ENCODE measurements at places on chromosomes 6 and 20. TPM values are rescaled to one million over a fixed set of nuclear protein-coding genes. Genes with fewer than 3 reads are reported as not detected.

DNA sequence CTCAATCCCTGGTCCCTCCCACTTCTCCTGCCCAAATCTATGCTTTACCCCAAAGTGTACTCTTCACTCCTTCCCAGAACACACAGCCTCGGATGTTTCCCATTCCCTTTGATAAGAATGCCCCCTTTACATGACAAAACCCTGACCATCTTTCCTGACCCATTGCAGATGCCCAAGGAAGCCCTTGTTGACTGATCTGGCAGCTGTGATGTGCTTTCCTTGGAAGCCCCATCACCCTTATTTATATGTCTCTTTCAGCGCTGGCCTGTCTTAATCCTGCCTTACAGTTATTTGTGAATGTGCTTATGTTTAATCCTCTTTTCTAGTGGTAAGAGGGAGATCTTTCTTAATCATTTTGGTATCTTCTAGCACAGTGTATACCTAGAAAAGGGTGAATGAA lies 523.1 kb downstream of the CD83 start:
- no peak for DNase-seq
- no peak overlapping the region for H3K27ac ChIP-seq
- H3K27me3 ChIP-seq: no peaks in the 10 kb centered on the region
- H3K4me3 ChIP-seq: no peak overlapping the region
- peaks cover 38% of the 10 kb centered on the region for H3K4me1 ChIP-seq

Gene POU5F1
- 1.3 TPM for polyA plus RNA-seq

Gene DLK2
- polyA plus RNA-seq: 4.6 TPM

GRCh38 chr20:50284811-50285375 lies 94.3 kb downstream of the CEBPB start:
- H3K27me3 ChIP-seq: no peaks in the 10 kb centered on the region
- no peak for DNase-seq
- peaks cover 5% of the 10 kb centered on the region for H3K4me1 ChIP-seq
- no peak overlapping the region for H3K4me3 ChIP-seq
- no peak overlapping the region for H3K27ac ChIP-seq
- H3K36me3 ChIP-seq: no peaks in the 10 kb centered on the region

GRCh38 chr6:119207971-119208725 lies 129.7 kb upstream of the FAM184A start:
- H3K4me1 ChIP-seq: peaks cover 14% of the 10 kb centered on the region
- H3K27ac ChIP-seq: no peak overlapping the region
- no peaks in the 10 kb centered on the region for H3K36me3 ChIP-seq
- H3K4me3 ChIP-seq: no peak overlapping the region

Gene AGER
- polyA plus RNA-seq: 4.8 TPM

Gene NMBR
- not detected for polyA plus RNA-seq

DNA sequence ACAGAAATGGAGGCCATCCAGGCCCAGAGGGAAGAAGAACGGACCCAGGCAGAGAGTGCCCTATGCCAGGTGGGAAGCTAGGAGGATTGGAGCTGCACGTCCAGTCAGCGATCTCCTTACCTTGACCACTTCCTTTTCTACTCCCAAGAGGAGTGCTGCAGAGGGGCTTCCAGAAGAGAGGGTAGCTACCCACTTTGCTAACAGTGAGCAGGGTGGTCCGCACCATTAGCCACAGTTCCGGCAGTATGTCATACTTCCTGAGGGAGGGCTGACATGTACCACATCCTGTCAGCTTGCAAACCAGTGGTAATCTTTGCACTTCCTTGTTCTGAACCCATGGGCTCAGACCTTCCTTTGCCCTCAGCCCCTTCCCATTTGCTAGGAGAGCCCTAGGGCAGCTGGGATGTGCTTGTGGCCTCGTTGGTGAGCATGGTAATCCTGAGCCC lies 35.4 kb downstream of the CEP250 start:
- H3K4me1 ChIP-seq: no peaks in the 10 kb centered on the region
- no peak for DNase-seq
- peaks cover 55% of the 10 kb centered on the region for H3K36me3 ChIP-seq
- no peak overlapping the region for H3K4me3 ChIP-seq

DNA sequence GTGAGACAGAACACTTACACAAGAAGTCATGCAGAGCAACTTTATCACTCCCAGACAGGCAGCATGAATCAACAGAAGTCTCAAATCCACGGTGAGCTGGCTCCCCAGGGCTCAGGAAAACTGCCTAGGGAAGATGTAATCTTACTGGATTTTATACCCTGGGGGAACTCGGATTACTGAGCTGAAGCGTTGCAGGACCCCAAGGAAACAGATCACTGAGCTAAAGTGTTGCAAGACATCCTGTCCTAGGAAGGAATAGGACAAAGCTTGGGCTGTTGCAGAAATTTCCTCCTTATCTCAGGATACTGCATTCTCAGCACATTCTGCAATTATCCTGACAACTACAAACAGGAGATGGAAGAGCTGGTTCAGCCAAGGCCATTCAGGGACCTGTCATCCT lies 224.8 kb downstream of the TFAP2A start:
- no peak overlapping the region for H3K4me3 ChIP-seq
- H3K27me3 ChIP-seq: no peaks in the 10 kb centered on the region
- no peak overlapping the region for H3K27ac ChIP-seq
- no peak for DNase-seq

Gene TCP11
- polyA plus RNA-seq: not detected

DNA sequence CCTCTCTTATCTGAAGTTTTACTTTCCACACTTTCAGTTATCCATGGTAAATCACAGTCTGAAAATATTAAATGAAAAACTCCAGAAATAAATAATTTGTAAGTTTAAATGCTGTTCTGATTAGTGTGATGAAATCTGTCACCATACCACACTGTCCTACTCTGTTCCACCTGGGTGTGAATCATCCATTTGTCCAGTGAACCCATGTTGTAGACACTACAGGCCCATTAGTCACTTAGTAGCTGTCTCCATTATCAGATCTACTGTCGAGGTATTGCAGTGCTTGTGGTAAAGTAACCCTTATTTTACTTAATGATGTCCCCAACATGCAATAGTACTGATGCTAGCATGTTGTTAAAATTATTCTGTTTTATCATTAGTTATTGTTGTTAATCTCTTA lies 29.2 kb upstream of the MMS22L start:
- no peak overlapping the region for H3K27ac ChIP-seq
- H3K4me3 ChIP-seq: no peak overlapping the region
- no peaks in the 10 kb centered on the region for H3K27me3 ChIP-seq
- no peaks in the 10 kb centered on the region for H3K4me1 ChIP-seq
- H3K36me3 ChIP-seq: no peaks in the 10 kb centered on the region

Gene FLRT3
- 6.3 TPM for polyA plus RNA-seq

- DNase-seq: no peak
- H3K4me1 ChIP-seq: peaks cover 3% of the 10 kb centered on the region
- no peak overlapping the region for H3K4me3 ChIP-seq
- H3K27ac ChIP-seq: no peak overlapping the region
Observed at GRCh38 chr6:154606860-154607259, 96.4 kb upstream of the CNKSR3 start.

GRCh38 chr20:48455651-48456365 lies 372.0 kb downstream of the PREX1 start:
- H3K4me3 ChIP-seq: no peak overlapping the region
- H3K4me1 ChIP-seq: peaks cover 5% of the 10 kb centered on the region
- no peak for DNase-seq
- H3K27me3 ChIP-seq: no peaks in the 10 kb centered on the region
- H3K36me3 ChIP-seq: no peaks in the 10 kb centered on the region

Gene NOX3
- polyA plus RNA-seq: not detected

DNA sequence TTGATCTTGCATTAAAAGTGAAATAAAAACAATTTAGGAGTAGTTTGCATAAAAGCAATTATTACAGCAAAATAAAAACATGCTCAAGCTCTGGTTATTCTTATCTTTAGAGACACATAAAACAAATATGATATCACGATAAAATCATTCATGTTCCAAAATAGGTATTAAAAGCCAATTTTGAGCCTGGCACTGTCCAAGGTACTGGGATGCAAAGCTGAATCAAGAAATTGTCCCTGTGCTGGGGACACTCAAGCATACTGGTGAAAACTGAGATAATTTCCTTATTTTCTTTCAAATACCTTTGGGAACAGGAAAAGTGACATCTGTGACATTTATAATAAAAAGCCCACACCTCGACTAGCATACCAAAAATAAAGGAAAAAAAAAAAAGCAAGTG lies 931 bp upstream of the MTCL3 start:
- H3K27me3 ChIP-seq: peaks cover 40% of the 10 kb centered on the region
- no peaks in the 10 kb centered on the region for H3K36me3 ChIP-seq
- peak; percentile 35 for DNase-seq
- no peak overlapping the region for H3K4me3 ChIP-seq

DNA sequence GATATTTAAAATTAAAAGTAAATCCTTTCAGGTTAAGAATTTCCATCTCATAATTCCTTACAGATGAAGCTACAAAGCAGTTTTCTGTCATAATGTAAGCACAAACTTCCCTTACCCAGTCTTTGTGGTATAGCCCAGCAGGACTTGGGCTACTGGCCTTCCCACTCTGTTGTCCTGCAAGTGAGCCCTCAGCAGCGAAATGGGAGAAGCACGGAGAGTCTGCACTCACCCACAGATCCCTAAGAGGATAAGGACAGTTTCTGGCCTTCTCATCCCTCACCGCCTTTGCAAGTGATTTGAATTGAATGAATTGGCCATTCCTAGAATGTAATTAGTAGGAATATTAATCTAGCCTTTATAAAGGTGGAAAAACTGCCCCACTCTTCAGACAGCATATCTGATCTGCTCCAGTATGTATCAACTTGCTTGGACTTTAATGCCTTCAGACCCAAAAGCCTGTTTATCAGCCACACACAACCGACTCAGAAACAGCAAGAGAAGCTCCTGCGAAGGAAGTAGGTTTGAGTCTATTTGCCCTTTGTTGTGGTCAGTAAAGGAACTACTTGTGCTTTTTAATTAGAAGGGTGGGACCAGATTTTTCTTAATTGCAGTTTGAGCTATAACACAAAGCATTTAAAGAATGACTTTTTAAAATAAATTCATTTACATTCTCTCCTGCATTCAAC lies 29.9 kb upstream of the PRDM1 start:
- H3K27me3 ChIP-seq: peaks cover 24% of the 10 kb centered on the region
- DNase-seq: no peak
- no peaks in the 10 kb centered on the region for H3K36me3 ChIP-seq
- H3K4me1 ChIP-seq: peaks cover 6% of the 10 kb centered on the region

Gene PDYN
- 1.2 TPM for polyA plus RNA-seq

Gene KIFC1
- 9.4 TPM for polyA plus RNA-seq

GRCh38 chr6:142429195-142429594 lies 127.4 kb downstream of the ADGRG6 start:
- no peak overlapping the region for H3K27ac ChIP-seq
- no peaks in the 10 kb centered on the region for H3K36me3 ChIP-seq
- H3K27me3 ChIP-seq: no peaks in the 10 kb centered on the region

DNA sequence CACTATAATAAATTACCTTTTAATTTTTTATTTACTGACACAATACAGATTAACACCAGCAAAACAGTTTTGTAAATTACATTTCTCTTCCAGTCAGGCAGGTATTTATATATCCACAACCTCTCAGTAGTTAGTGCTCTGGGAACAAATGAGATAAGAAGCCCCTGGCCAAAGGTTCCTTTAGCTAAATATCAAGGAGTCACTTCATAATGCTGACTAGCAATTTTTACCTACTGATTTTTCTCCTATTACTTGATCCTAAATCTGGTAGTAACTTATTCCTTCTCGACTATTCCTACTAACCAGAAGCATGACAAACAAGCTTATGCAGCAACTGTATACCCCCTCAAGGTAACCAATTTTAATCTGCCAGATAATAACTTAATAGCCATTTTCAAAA lies 46.3 kb downstream of the SEC63 start:
- H3K4me1 ChIP-seq: no peaks in the 10 kb centered on the region
- H3K27ac ChIP-seq: no peak overlapping the region
- no peaks in the 10 kb centered on the region for H3K27me3 ChIP-seq
- no peak overlapping the region for H3K4me3 ChIP-seq
- no peak for DNase-seq

GRCh38 chr6:90480666-90481065 lies 106.2 kb downstream of the MAP3K7 start:
- H3K36me3 ChIP-seq: no peaks in the 10 kb centered on the region
- H3K27ac ChIP-seq: no peak overlapping the region
- no peak for DNase-seq
- no peak overlapping the region for H3K4me3 ChIP-seq
- H3K27me3 ChIP-seq: no peaks in the 10 kb centered on the region
- H3K4me1 ChIP-seq: no peaks in the 10 kb centered on the region

DNA sequence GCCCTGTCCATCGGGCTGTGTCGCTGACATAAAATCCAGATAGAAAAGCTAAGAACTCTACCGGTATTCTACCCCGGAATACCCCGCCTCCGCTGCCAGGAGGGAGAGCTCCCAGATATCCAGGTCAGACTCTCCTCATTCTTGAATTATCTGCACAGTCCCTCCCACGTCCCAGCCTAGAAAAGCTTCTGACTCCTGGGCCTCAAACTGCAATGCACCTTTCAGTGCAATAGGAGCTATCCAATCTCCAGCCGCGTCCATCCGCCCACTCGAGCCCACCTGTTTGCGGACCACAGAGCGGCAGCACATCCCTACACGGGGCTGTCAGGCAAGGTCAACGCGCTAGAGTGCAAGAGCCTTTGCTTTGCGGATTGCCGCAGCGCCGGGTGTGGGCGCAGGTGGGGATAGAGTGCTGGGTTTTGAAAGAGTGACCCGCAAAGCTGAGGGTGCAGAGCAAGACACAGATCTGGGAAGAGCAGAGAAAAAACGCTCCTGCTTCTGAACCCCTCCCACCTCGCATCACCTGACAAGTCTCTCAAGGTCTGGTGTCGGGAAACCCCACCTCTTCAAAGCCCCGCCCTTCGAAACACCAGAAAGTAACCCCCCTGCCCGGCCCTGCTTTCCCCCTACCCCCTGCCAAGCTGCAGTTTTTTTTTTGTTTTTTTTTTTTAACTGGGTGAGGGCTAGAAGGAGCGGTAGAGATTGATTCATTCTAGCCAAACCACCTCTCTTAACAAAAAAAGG lies 1.3 kb downstream of the TAPBP start:
- H3K4me3 ChIP-seq: peak overlapping the region; percentile 49
- no peaks in the 10 kb centered on the region for H3K36me3 ChIP-seq
- no peak overlapping the region for H3K27ac ChIP-seq
- peak; percentile 72 for DNase-seq
- H3K4me1 ChIP-seq: peaks cover 4% of the 10 kb centered on the region

DNA sequence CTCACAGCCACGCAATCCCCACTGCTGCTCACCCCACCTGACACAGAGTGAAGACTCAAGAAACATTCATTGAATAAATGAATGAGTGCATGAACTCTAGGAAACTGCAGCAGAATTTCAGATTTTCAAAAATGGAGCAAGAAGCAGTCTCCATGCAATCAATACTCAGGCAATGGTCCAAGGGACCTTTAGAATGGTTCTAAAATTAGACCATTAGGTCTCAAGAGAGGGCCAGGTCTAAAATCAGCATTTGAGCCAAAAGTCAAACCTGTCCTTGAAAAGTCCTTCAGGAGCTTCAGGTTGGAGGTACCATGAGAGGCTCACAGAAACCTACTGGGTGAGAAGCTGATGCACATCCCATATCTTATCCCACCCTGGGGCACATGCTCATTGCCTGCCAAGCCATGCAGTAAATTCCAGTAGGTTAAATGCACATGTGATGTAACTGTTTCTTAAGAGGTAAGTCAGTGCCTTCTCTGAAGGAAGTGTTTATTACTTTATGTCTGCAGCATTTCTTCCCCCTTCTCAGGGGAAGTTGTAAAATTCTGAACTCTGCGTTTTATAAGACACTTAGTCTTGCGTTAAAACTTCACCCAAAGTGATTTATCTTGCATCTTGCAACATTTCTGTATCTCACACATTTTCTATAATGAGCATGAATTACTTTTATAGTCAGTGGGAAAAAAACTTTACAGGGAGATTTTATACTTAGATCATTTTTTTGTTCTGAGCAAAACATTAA lies 126.6 kb downstream of the ADAT2 start:
- H3K27me3 ChIP-seq: no peaks in the 10 kb centered on the region
- H3K4me3 ChIP-seq: no peak overlapping the region
- peaks cover 3% of the 10 kb centered on the region for H3K4me1 ChIP-seq
- no peaks in the 10 kb centered on the region for H3K36me3 ChIP-seq
- DNase-seq: no peak
- H3K27ac ChIP-seq: no peak overlapping the region

Gene TFAP2B
- not detected for polyA plus RNA-seq

Gene BMP7
- polyA plus RNA-seq: 178 TPM

All from cardiac muscle cell (in vitro differentiated cells and primary cell).